ENCODE measurements at places on chromosomes 2 and 18.

- no peak for DNase-seq
Measured at GRCh38 chr18:72542342-72542741, 1.8 kb downstream of the CBLN2 start.

DNA sequence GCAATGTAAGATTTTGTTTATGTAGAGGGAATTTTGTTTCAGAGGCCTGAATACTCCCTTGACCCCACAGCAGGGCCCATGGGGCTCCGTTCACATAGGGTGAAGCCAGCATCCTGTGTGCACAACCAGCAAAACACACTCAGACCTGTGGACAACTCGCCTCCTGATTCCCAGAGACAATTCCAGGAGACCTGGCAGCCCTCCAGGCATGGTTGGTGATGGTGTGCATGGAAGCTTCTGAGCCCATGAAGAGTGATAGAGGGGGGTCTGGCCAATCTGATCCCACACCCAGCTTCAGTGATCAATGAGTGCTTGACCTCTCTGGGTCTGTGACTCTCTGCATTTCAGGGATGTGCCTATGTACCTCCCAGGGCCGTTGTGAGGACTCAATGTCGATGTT, 91.0 kb upstream of the RAB6C start:
- no peak for DNase-seq

GRCh38 chr2:11953258-11953657, 206.8 kb downstream of the LPIN1 start:
- DNase-seq: no peak

GRCh38 chr2:222436040-222436413, 11.7 kb downstream of the SGPP2 start:
- DNase-seq: no peak

DNA sequence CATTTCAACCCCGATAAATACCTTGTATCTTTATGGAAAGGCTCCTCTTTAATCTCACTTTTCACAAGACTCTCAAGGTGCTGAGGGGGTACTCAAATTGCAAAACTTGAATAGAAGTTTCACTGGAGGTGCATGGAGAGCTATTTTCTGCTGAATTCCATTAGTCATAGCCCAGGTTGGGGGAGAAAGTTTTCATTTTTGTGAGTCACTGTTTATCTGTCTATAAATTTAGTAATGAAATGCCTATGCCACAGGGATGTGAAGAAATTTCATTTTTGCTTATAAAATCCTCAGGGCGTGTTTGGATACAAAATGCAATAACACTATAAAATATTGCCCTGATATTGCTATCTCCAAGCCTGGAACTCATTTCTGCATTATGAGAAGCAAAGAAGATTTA, 346.3 kb downstream of the LRATD1 start:
- DNase-seq: no peak

- DNase-seq: no peak
Measured at GRCh38 chr2:54750040-54750439, 26.6 kb downstream of the EML6 start.
